Chondrocyte (in vitro differentiated cells): ENCODE measurements at places on chromosomes 4 and X.

GRCh38 chr4:111018216-111018615 is 395.3 kb upstream of the PITX2 start:
- H3K4me1 ChIP-seq: no peaks in the 10 kb centered on the region
- no peak for DNase-seq
- no peak overlapping the region for H3K4me3 ChIP-seq
- no peaks in the 10 kb centered on the region for H3K36me3 ChIP-seq
- H3K27ac ChIP-seq: no peak overlapping the region

GRCh38 chr4:16794816-16795445 is 103.5 kb downstream of the LDB2 start:
- peaks cover 2% of the 10 kb centered on the region for H3K4me1 ChIP-seq
- no peak overlapping the region for H3K27ac ChIP-seq
- no peaks in the 10 kb centered on the region for H3K36me3 ChIP-seq
- DNase-seq: no peak

- H3K4me3 ChIP-seq: no peak overlapping the region
- H3K27ac ChIP-seq: no peak overlapping the region
- H3K36me3 ChIP-seq: no peaks in the 10 kb centered on the region
Observed at GRCh38 chrX:15903186-15903681, 48.6 kb upstream of the AP1S2 start.

- H3K36me3 ChIP-seq: no peaks in the 10 kb centered on the region
- DNase-seq: no peak
- no peak overlapping the region for H3K27ac ChIP-seq
- peaks cover 24% of the 10 kb centered on the region for H3K4me1 ChIP-seq
- peak overlapping the region; percentile 60 for H3K4me3 ChIP-seq
Observed at GRCh38 chr4:104424989-104425388, 69.7 kb downstream of the CXXC4 start.

DNA sequence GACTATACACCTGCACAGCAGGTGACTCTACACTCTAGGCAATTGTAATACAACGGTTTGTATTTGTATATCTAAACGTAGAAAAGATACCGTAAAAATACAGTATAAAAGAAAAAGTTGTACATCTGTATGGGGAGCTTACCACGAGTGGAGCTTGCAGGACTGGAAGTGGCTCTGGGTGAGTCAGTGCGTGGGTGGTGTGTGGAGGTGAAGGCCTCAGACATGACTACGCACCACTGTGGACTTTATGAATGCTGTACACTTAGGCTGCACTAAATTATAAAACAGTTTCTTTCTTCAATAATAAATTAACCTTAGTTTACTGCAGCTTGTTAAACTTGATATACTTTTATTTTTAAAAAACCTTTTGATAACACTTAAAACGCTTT is 85.0 kb upstream of the FAT1 start:
- H3K27ac ChIP-seq: peak overlapping the region; percentile 37
- no peaks in the 10 kb centered on the region for H3K27me3 ChIP-seq
- peaks cover 20% of the 10 kb centered on the region for H3K4me1 ChIP-seq
- H3K36me3 ChIP-seq: no peaks in the 10 kb centered on the region

DNA sequence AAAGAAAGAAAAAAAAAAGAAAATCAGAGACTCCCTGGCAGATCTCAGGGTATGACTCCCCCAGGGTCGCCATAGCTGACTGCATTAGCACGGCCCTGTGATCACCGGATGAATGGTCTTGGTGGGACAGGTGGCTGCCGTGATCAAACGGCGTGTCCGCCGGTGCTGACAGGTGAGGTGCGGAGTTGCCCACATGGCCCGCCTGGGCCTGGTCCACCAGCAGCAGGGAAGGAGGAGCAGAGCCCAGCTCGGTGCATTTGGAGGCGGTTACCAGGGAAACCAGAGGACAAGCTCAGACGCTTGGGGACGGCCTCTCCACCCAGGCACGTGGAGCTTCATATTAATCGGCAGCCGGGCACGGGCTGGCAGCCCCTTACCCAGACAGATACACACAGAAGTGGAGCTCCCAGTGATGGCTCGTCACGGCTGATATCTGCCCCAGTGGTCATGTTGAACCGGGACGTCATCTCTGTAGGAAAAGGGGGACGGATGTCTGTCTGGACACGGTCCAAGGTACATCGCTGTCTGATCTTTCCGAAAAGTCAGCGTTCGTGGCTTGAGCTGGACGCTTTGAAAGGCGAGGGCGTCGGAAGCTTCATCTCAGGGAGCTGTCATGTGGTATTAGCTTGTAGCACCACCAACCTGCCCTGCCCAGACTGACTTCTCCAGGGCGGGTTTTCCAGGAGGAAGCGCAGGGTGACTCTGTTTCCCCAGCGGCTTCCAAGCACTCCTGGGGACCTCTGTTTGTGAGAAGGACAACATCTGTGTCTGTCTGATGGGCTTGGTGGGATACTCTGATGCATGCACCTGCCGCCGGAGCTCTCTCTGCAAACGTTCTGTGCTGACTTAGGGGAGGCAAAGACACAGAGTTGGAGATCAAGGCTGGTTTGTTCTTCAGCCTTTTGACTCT is 180.7 kb downstream of the CRLF2 start:
- H3K36me3 ChIP-seq: no peaks in the 10 kb centered on the region
- no peak for DNase-seq
- H3K4me3 ChIP-seq: no peak overlapping the region
- peaks cover 6% of the 10 kb centered on the region for H3K27me3 ChIP-seq
- H3K4me1 ChIP-seq: no peaks in the 10 kb centered on the region

GRCh38 chr4:107472265-107472948 is 247.6 kb downstream of the PAPSS1 start:
- no peaks in the 10 kb centered on the region for H3K4me1 ChIP-seq
- no peaks in the 10 kb centered on the region for H3K36me3 ChIP-seq
- DNase-seq: no peak
- H3K4me3 ChIP-seq: no peak overlapping the region
- H3K27ac ChIP-seq: no peak overlapping the region

- no peaks in the 10 kb centered on the region for H3K4me1 ChIP-seq
- no peak for DNase-seq
- H3K36me3 ChIP-seq: peaks cover 1% of the 10 kb centered on the region
- no peaks in the 10 kb centered on the region for H3K27me3 ChIP-seq
Observed at GRCh38 chrX:147832707-147833348, 78.9 kb upstream of the FMR1 start.

- no peak overlapping the region for H3K4me3 ChIP-seq
- DNase-seq: no peak
- no peaks in the 10 kb centered on the region for H3K36me3 ChIP-seq
Observed at GRCh38 chrX:38271154-38271716, 50.6 kb upstream of the SRPX start.

GRCh38 chrX:100413229-100413628 is 3.2 kb upstream of the PCDH19 start:
- no peak overlapping the region for H3K4me3 ChIP-seq
- H3K36me3 ChIP-seq: no peaks in the 10 kb centered on the region
- DNase-seq: no peak
- H3K27me3 ChIP-seq: peaks cover 33% of the 10 kb centered on the region
- H3K4me1 ChIP-seq: peaks cover 25% of the 10 kb centered on the region
- no peak overlapping the region for H3K27ac ChIP-seq

- H3K4me3 ChIP-seq: no peak overlapping the region
- peaks cover 15% of the 10 kb centered on the region for H3K27me3 ChIP-seq
- no peaks in the 10 kb centered on the region for H3K4me1 ChIP-seq
- DNase-seq: no peak
Observed at GRCh38 chr4:164937576-164938270, 39.7 kb downstream of the TRIM61 start.
